ENCODE measurements at places on chromosomes 7 and 10. TPM values are rescaled to one million over a fixed set of nuclear protein-coding genes. Genes with fewer than 3 reads are reported as not detected.

The MUC3A gene
- not detected for total RNA-seq

The COL28A1 gene
- total RNA-seq: under 0.01 TPM

The HACD1 gene
- 23.6 TPM for total RNA-seq

The CRYGN gene
- not detected for total RNA-seq

DNA sequence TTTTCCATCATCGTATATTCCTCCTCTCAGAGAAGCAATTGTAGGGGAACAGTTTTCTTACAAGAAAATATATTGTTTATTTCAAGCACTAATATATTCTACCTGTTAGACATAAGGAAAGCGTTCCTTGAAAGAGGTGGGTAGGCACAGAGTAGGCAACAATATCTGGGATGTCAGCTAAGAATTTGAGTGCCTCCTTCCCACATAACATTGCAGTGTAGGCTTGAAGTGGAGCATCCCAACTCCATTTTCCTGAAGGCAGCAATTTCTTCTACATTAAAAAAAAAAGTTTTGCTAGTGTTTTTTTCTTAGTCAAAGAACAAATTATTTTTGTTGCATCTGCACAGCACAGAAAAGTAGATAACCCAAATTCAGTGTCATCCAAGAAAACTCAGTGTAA is 20.8 kb downstream of the BCAP29 start:
- no peak for DNase-seq
- H3K4me3 ChIP-seq: no peak overlapping the region
- peaks cover 8% of the 10 kb centered on the region for H3K36me3 ChIP-seq
- no peak overlapping the region for H3K27ac ChIP-seq
- no peaks in the 10 kb centered on the region for H3K27me3 ChIP-seq
- peaks cover 2% of the 10 kb centered on the region for H3K4me1 ChIP-seq

DNA sequence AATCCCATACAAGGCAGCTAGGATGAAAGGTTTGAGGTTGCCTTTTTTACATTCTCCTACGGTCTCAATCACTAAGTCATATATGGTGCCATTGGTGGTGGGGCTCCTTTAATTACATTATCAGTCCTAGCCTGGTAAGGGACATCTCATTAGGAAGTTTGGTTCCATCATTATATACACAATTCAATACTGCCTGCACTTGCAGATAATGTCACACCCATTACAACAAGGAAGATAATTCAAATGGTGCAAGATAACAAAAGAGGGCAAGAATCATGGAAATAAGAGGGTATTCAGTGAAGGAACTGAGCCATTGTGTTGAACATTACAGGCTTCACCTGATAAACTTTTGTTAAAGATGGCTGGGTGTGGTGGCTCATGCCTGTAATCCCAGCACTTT is 1.7 kb upstream of the TMEM248 start:
- H3K4me1 ChIP-seq: no peaks in the 10 kb centered on the region
- H3K27me3 ChIP-seq: no peaks in the 10 kb centered on the region
- DNase-seq: no peak
- no peak overlapping the region for H3K27ac ChIP-seq
- H3K36me3 ChIP-seq: peaks cover 3% of the 10 kb centered on the region

DNA sequence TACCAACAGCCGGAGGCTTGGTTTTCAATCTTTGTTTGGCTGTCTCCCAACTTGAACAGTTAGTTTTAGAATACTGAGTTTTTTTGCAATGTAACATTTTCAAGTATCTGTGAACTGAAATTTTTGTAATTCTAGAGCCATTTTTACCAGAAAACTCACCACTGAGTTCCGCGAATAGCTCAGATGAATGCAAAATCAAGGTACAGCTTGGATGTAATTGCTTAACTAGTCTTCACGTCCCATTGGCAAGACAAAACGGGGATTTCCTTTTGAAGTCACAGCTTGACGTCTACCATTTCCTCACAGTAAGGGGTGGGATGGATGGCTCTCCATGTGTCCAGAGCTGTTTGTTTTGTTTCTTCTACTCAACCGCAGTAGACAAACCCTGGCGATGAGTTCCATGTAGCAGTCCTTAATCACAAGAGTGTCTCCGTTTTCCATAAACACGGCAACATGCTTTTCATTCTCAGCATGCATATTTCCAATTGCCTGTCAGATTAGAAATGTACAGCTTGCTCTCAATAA is 55.8 kb upstream of the FGFR2 start:
- H3K36me3 ChIP-seq: no peaks in the 10 kb centered on the region
- H3K4me1 ChIP-seq: no peaks in the 10 kb centered on the region
- no peaks in the 10 kb centered on the region for H3K27me3 ChIP-seq
- H3K27ac ChIP-seq: no peak overlapping the region
- H3K4me3 ChIP-seq: no peak overlapping the region
- DNase-seq: no peak

DNA sequence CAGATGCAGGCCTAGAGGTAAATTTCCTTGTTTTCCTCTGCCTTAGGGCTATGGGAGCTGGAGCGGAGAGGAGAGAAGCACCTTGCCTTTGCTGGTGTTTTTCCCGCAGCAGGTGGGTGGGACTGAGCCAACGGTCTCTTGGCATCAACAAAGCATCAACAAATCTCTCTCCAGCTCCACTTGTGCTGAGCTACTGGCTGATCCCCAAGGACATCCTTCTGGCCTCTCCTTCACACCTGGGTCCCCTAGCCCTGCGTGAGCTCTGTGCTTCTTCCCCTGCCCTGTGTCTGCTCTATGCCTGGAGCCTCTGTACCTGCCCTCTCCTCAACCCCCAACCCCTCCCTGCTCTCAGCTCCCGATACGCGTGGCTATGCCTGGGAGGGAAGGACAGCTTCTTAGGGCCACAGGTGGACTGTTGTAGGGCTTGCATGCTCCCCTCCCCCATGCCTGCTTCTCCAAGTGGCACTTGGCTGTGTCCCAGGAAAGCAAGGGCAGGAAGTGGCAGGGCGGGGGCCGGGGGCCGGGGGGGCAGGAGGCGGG is 3.2 kb upstream of the CLDN4 start:
- H3K4me1 ChIP-seq: peaks cover 18% of the 10 kb centered on the region
- no peak overlapping the region for H3K27ac ChIP-seq
- no peaks in the 10 kb centered on the region for H3K27me3 ChIP-seq

DNA sequence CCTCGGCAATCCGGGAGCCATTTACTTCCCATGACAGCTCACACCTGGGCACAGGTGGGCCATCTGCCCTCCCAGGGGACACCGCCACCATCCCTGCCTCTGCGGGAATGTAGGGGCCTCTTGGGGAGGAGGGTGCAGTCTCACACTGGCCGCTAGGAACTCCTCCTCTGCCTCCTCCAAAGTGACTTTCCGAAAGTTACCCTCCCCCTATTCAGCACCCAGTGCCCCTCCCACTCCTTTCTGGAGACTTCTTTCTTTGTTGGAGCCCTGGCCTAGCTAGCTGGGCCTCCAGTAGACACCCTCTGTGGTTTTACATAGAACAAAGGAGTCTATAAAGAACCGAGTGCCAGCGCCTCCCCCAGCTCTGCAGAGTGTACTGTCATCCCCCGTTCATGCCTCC is 45.8 kb upstream of the MNX1 start:
- H3K4me3 ChIP-seq: no peak overlapping the region
- no peak for DNase-seq

- H3K27ac ChIP-seq: peak overlapping the region; percentile 52
- no peak overlapping the region for H3K4me3 ChIP-seq
- no peaks in the 10 kb centered on the region for H3K27me3 ChIP-seq
- peaks cover 19% of the 10 kb centered on the region for H3K36me3 ChIP-seq
- peak; percentile 66 for DNase-seq
These were observed 43.8 kb downstream of the PTPN12 start for GRCh38 chr7:77580762-77581350.

DNA sequence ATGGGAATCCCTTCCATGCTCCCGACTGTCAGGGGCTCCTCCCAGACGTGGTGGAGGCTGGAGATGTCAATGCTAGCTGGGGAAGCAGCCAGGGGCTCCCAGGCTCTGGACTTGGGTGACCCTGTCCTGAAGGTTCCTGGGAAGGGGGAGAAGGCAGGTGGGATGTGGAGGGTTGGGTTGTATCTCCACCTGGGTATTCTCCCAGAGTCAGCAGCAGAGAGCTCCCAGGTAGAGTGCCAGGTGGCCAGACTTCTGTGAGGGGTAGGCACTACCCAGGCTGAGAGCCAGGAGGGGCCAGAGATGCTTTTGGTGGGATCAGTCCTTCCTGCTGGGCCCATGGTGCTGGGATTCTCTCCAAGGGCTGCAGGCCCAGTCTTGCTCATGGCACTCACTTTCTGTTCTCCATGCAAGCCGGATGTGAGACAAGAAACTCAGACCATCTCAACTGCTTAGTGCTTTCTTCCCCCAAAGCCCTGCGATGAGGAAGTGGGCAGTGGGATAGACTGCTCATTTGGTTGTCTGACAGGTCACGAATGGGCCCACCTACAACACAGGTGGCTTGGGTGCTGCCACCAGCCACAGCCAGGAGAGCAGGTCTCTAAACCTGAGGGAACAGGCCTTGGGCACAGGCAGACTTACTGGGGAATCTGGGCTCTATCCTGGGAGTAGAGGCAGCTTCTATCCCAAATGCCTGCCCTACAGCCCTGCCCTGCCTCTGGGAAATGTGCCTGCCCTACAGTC is 52.5 kb upstream of the CAMK2B start:
- DNase-seq: no peak
- H3K27ac ChIP-seq: peak overlapping the region; percentile 81
- H3K4me3 ChIP-seq: no peak overlapping the region
- H3K4me1 ChIP-seq: peaks cover 40% of the 10 kb centered on the region
- H3K36me3 ChIP-seq: no peaks in the 10 kb centered on the region
